ENCODE measurements at places on chromosomes 1 and 21. TPM values are rescaled to one million over a fixed set of nuclear protein-coding genes. Genes with fewer than 3 reads are reported as not detected.

HSF2BP gene
- 2.0 TPM for total RNA-seq

GRCh38 chr1:107559881-107560280, 405.1 kb downstream of the VAV3 start:
- no peak for DNase-seq

SETDB1 gene
- total RNA-seq = 56.9 TPM

DNA sequence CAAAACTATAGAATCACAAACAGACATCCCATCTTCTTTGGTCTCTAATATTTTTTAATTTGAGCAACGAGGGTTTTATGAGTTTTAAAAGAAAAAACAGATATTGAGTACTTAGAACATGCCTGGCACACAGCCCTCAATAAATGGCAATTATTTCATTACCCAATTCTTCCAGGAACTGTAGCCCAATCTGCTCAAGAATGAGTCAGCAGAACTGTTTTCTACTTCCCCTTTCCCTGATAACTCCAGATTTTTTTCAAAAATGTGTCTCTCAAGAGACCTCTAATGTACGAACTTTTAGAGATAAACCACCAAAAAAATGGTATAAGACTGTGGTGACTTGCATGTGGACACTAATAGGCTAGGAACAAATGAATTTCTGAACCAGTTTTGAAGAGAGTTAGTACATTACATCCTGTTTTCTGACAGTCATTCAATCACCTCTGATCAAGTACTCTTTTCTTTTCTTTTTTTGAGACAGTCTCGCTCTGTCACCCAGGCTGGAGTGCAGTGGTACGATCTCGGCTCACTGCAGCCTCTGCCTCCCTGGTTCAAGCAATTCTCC, 11.5 kb downstream of the ABL2 start:
- DNase-seq = no peak

DNA sequence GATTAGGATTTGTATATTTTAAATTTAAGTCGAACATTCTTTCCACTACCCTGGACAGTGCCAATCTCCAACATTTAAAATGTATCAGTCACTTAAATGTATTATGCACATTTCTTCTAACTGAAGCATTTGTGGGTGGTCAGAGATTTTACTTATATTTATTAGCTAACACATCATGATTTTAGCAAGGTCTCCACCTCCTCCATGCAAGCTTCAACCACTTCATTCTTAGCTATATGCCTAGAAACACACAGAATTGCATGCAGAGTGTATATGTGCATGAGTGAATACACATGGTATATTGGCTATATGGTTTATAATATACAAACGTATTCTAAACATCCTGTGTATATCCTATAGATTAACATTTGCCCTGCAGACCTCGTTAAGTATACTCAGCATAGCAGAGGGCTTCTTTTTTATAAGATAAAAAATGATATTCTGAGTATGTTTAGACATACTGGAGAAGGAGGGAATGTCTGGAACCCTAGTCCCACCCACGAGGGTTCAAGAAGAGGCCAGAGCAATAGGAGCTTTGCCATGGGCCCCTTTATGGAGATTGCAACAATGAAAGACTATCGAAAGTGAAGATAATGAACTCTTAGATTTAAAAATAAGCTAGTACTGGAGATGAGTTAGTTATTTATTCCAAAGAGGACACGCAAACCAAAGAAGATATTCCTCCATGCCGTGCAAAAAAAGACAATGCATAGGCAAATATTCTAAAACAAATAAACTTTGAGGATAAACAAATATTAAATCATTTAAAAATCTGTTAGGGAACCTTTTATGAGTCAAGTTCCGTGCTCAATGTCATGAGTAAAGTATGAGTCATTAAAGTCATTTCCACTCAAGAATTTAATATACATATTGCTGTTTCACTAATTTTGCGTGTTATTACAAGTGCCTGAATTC, 480.4 kb downstream of the SIPA1L2 start:
- no peak for DNase-seq

SLC9C2 gene
- total RNA-seq = not detected

- DNase-seq = no peak
These were observed 26.4 kb downstream of the CD48 start for GRCh38 chr1:160685266-160685665.

GRCh38 chr1:53073287-53073686, 11.3 kb downstream of the PODN start:
- DNase-seq = no peak

DNA sequence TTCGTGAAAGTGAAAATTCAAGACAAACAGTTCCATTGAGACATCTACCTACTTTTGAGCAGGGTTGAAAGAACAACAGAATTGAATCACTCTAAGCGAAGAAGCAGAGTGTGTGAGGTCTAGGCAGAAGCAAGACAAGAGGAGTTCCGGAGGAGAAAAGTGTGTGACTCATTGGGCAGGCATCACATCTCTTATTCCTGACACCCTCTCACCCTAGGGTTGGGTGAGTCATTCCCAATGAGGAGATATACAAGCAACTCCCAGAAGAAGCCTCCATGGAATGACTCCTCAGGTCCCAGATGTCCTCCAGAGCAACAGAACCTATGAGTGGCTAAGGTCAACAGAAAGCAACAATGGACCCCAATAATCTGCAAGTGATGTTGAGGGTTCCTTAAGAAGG, 138.1 kb downstream of the TPR start:
- no peak for DNase-seq

GMEB1 gene
- total RNA-seq = 14.9 TPM

- peak; percentile 67 for DNase-seq
These were observed 44.3 kb upstream of the ERRFI1 start for GRCh38 chr1:8070381-8070811.

- no peak for DNase-seq
These were observed 58.9 kb upstream of the TLR5 start for GRCh38 chr1:223201967-223202366.

NGF gene
- 3.6 TPM for total RNA-seq

DNA sequence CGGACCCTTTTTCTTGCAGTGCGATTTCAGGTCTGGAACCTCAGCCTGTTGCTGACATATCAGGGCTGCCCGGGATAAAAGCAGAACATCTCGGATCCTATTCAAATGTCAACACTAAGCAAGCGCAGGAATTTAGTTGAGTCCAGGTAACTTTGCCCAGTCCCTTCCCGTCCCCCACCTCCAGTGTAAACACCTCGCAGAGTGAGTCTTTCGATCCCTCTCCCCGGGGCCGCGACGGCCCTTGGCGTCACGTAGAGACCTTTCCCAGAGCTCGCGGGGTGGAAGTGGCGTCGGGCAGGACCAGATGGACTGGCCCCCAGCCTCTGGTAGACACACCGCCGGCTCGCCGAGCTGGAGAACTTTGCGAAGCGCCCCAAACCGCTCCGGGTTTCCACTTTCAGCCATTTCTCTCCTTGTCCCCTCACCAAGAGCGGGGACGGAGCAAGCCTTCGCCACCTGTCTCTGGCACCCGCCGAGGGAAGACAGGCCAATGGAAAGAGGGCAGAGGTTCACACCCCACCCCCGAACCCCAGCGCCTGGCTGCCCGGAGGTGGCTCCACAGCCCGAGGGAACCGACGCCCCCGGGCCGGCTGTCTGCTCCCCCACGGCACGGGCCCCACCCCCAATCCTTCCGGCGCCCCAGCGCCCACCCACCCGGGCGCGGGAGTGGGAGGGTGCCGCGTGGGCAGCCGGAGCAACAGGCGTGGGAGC, 570 bp downstream of the KCND3 start:
- DNase-seq = peak; percentile 47

- no peak for DNase-seq
These were observed 10.4 kb upstream of the KCNA2 start for GRCh38 chr1:110616587-110616986.

DNA sequence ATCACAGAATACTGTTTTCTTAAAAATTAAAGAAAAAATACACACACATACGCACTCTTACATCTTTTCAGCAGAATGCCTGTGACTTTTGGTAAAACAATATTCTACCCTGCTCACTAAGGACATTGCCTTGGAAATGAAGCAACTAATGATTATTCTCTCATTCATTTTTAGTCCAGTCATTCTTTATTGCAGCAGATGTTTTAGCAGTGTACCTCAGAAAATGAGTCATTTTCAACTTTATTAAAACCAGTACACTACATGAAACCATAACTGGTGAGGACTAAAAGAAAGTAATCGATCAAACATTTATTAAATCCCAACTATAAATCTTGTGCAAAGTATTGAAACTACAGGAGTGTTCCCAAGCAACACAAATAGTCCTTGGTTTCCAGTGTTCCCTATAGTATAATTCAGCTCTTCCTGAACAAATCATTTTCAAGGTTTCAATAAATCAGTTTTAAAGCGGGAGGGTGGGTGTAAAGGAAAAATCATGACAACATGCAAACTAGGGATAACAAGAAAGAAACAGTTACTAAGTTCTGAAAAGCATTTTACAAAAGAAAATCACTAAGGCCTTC, 114.2 kb downstream of the ADGRL4 start:
- no peak for DNase-seq

- DNase-seq = no peak
These were observed 96.5 kb downstream of the GREM2 start for GRCh38 chr1:240515505-240515904.

GRCh38 chr1:7070389-7071029, 285.3 kb downstream of the CAMTA1 start:
- peak; percentile 62 for DNase-seq

DNA sequence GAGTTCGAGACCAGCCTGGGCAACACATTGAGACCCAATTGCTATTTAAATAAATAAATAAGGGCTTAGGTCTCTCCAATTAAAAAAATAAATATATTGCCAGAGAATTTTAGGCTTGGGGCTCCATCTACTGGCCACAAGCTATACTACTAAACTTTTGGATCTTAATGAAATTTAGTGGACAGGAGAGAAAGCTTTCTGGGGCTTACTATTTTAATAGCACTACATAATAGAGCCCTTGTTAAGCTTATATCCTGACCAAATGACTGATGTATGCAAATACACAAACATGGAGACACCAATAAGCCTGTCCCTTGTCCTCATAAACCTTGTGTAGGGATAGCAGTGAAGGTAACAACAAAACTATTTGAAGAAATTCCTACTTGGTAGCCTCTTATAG, 18.4 kb downstream of the CCT3 start:
- DNase-seq = no peak

- no peak for DNase-seq
These were observed 270.0 kb upstream of the VAMP3 start for GRCh38 chr1:7501084-7501491.

- no peak for DNase-seq
These were observed 182.0 kb downstream of the PCP4 start for GRCh38 chr21:40049031-40049930.

GRCh38 chr1:185459141-185459540, 142.1 kb upstream of the IVNS1ABP start:
- no peak for DNase-seq

DNA sequence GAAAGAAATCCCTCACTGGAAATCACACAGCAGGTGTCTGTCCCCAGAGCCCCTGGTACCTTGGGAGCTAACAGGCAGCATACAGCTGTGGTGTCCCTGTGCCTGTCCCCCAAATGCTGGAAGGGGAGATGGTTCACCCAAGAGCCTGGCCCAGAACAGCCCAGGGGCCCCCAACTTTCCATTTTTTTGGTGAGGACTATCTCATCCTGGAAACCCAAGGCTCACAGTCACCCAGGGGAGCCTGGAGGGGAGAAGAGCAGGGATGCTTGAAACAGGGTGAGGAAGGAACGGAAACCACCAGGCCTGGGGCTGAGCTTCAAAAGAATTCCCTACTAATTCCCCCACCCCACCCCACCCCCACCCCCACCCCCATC, 3.6 kb downstream of the SDC3 start:
- no peak for DNase-seq

REN gene
- total RNA-seq = 0.89 TPM

DNA sequence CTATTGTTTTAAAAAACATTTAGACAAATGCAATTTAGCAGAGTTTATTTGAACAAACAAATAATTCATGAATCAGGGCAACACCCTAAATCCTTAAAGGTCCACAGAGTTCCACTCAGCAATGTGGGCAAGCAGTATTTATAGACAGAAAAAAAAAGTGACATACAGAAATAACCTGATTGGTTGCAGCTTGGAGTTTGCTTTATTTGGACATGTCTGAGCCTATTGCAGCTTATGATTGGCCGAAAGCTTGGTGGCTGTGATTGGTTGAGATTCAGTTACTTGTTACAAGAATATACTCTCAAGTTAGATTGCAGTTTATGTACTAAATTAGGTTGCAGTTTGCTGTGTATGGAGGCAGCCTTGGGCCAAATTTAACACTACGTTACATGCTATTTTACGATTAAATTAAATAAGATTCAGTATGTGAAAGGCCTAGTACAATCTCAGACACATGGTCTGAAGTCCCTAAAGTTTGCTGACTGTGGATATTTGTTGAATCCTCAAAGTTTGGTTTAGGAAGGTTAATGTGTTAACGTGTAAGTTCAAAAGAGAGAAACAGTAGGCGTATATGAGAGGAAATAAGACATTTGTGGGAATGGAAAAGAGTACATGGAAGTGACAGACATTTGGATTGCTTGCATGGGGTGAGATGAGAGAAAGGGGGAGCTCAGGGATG, 6.9 kb upstream of the CAMSAP2 start:
- DNase-seq = no peak

DNA sequence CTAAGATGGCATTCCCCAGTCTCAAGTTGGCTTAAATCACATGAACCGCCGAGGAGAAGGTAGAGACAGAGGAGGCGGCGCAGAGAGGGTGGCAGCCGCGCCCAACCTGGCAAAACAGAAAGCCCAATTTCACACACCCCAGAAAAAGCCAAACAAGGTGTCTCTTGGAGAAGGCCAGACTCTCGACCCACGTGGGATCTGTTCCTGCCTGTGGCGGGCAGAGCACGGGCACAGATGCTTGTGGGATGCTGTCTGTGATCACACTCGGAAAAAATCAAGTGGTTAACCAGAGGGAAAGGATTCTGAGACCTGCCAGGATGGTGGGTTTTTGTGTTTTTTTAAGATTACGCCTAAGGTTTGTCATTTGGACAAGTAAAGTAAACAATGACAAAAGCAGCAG, 80.7 kb downstream of the MRPL37 start:
- DNase-seq = no peak

- no peak for DNase-seq
These were observed 4.5 kb downstream of the PLXNA2 start for GRCh38 chr1:208239473-208240381.

MMP23B gene
- total RNA-seq = 16.6 TPM

DNA sequence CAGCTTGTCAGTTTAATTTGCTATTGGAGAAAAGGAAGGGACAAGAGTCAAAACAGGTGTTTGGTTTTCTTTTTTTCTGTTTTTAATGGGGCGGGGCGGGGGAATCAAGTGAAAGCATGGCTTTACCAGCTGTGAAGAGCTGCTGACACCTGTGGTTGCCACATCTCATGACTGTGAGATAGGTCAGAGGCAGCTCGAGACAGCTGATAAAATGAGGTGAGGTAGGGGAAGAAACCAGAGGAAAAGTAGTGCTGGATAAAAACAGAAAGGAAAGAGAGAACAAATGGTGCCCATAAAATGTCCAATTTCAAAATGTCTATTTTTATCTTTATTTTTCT, 272.3 kb downstream of the NEGR1 start:
- no peak for DNase-seq

GRCh38 chr1:84620720-84621313, 46.6 kb upstream of the CTBS start:
- peak; percentile 70 for DNase-seq

All from ureter (tissue), 1 donor.